ENCODE measurements at places on chromosomes 3 and 15.
A peak's percentile ranks its signal among the peaks of the same experiment; 100 is the strongest.

- DNase-seq, result no peak
Measured at GRCh38 chr15:77742127-77742526, 109.4 kb upstream of the LINGO1 start.

DNA sequence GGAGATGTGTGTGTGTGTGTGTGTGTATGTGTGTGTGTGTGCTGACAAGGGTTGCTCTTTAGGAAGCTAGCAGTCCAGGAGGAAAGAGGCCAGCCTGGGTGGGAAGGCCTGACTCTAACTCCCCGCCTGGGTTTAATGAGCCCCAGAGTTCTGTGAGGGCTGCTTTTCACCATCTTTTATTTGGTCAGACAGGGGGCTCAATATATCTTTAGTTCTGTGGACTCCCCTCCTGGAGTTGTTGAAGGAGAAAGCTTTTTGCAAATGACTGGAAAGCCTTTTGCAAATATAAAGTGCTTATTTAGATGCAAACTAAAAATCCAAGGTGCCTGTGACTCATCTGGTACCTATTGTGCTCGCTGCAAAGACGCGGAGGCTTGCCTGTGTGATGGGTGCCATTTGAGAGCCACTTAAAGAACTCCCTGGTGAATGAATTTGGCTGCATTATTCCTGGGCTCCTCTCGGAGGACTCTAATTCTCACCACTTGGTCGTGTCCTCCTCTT, 24.5 kb downstream of the DRD3 start:
- DNase-seq, result no peak

DNA sequence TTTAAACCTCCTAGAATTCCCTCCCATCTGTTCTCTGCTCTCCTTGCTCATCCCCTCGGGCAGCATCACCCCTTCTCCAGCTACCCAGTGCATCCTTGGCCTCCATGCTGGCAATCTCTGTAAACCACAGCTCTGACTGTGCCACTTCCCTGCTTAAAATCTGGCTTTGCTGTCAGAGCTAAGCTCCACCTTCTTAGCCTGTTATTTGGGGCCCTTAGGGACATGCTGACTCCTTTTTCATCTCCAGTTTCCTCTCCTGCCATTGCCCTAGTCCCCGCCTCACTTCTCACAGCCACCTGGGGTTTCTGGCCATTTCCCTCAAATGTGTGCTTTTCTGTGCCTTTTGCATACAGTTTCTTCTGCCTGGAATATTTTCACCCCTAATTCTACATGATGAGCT, 5.7 kb downstream of the SLC6A20 start:
- DNase-seq, result no peak

DNA sequence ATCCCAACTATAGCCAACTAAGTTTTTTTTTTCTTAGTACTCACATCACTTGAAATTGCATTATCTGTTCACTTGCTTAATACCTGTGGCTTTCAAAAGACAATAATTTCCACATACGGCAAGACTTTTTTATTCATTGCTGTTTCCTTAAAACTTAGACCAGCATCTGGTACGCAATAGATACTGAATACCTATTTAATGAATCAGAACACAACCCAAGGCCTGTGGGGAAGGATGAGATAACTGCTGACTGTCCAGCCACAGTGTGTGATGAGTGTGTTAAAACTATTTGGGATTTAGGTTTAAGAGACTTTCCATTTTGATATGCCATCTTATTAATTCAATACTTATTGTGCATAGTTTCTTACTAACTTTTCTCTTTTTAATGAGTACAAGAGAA, 988.7 kb downstream of the NTRK3 start:
- DNase-seq, result peak; percentile 41

- no peak for DNase-seq
Measured at GRCh38 chr15:40999190-40999589, 45.9 kb downstream of the CHAC1 start.

DNA sequence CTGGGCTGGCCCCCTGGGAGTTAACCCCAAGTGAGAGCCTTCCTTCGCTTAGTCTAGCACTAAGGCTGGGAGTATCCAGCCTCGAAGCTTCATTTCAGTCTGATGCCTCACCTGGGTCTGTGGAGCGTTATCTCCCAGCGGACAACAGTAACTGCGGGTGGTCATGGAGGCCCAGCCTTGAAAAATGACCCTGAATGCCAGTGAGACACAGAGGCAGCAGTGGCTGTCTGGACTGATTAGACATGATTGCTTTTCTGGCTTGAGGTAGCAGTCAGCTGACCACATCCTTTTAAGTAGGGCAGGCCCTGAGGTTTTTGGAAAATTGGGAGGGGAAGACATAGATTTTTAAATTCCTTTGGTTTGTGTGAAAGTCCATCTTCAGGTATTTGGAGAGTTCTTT, 28.2 kb upstream of the TRIM59 start:
- DNase-seq, result no peak

DNA sequence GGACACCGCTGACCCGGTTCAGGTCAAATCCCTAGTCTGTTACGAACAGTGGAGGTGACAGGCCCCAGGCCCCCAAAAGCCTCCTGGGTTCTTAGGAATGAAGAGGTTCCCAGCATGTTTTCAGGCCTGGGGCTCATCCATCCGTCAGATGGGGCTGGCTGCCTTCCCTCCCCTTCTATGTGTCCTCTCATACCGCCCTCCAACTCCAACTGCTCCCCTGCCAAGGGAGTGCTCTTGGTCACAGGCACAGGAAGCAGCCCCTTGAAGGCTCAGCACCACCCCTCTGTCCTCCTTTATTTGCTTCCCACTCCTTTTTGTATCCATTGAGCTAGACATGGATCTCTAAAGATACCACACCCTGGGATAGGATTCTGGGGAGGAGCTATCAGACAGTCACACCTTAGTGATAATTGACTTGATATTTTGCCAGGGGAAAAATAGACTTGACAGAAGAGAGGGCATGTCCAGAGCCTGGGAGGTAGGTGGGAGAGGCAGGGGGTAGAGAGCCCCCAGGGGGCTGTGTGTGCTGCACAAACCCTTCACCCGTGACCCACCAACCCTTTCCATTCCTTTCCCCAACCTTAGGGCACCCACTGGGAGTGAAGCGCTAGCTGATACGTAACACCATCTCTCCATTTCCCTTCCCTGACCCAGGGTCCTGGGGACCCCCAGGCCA, 10.7 kb upstream of the CSPG4 start:
- DNase-seq, result no peak

DNA sequence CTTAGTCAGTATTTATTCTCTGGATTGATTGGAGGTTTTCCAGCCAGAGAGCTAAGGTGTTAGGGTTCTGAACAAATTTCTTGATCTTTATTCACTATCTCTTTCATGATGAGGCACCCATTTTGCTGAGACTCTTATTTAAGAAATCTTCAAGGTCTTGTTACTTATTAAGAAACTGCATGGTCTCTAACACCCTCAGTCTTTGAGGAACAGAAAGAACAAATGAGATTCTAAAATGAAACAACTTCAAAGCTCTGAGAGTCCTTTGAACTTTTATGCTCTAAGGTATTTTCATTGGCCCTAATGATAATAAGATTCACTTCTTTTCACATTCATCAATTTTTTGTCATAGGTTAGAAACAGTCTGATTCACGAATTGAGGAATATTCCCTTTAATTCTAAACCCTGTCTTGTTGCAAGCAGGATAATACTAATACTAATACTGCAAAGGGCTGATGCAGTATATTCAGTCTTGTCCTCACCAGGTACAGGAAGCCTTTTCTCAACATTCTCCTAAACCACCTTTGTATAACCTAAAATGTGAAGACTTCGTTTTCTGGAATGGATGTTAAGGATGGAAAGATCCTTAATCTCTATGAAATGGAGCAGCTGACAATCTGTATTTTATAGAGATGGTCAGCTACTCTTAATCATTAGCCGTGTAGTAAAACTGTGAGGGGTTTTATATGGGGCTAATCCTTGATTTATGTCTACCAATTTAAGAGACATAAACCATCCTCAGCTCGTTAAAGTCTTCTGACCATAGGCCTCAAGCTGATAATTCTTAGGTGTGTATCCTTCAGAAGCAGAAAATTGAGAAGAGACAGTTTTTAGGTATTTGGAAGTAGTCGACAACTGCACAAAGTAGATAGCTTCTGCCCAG, 198.3 kb downstream of the OTOL1 start:
- no peak for DNase-seq

GRCh38 chr15:95254263-95254662, 1022.9 kb downstream of the MCTP2 start:
- no peak for DNase-seq

GRCh38 chr3:129531699-129532098, 3.3 kb downstream of the RHO start:
- no peak for DNase-seq

GRCh38 chr3:15933439-15934139, 135.8 kb upstream of the ANKRD28 start:
- no peak for DNase-seq

DNA sequence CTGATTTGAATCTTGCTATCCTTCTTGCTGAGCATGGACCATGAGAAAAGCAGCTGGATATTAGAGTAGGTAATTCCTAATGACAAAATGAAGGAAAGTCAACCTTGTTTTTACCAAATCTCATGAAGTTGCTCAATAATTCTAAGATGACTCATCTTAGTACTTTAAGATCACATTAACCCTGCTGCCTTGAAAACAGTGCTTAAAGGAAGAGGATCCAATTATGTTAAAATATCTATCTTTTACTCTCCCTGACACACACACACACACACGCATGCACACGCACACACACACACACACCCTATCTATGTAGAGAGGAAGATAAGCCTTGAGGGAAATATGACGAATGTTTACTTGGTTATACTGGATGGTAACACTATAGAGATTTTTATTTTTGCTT, 16.0 kb upstream of the MYO1E start:
- DNase-seq, result no peak
